HFFc6 (cell line): ENCODE measurements at places on chromosomes 5 and 9. TPM values are rescaled to one million over a fixed set of nuclear protein-coding genes. Genes with fewer than 3 reads are reported as not detected.

The CHD1 gene
- 19.5 to 21.2 TPM (median 20.8 TPM) in 3 replicates for total RNA-seq

The FOXD4L6 gene
- not detected in 2 replicates for total RNA-seq

The AHRR gene
- total RNA-seq, result 31.6 to 60.2 TPM (median 48.1 TPM) in 3 replicates

The CCDC192 gene
- not detected in 3 replicates for total RNA-seq

The SPOCK1 gene
- 111 to 174 TPM (median 127 TPM) in 3 replicates for total RNA-seq

The SHISAL2B gene
- total RNA-seq, result not detected in 3 replicates

DNA sequence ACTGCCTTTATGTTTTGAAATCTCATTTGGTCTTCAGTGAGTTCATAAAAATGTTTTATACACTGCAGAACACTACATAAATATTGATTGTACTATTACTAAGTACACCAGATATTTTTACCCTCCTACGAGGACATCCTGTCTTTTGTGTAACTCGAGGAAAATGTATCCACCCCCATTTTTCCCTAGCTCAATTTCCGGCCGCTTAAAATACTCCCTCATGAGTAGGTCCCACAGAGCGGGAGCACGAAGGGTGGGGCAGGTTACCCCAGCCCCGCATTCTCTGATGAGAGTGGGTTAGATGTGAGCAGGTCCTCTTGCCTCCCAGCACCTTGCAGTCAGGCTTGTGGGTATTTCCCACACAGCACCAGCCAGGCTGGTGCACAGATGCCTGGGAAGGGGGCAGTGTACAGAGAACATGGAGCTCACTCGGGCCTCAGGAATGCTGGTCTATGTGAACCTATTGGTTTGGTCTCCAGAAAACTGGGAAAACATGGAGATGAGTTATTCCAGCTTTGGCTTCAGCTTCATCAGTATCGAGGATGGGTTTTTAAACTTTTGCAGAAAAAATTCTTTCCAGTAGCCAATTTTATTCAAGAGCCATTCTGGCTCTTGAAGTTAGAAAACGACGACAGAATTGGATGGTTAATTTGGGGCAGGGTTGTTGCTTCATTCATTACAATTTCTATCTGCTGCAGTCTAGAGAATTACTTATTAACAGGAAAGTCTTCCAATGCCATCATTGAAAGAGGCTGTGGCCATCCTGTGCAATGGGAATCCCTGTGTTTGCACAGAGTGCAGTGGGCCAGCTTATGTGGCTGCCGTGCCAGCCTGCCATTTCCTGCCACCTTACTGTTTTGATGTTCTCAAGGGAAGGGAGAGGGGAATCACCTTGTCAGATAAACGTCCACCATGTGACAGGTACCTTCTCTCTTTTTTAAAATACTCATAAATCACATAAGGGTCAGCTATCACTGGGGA is 73.2 kb downstream of the WDR41 start:
- H3K27me3 ChIP-seq, result peaks cover 30% of the 10 kb centered on the region
- H3K27ac ChIP-seq, result no peak overlapping the region
- H3K4me3 ChIP-seq, result peak overlapping the region; percentile 24; the same call in 1 of the 2 replicates
- no peak for DNase-seq
- peaks cover 11% of the 10 kb centered on the region for H3K36me3 ChIP-seq
- H3K4me1 ChIP-seq, result peaks cover 24% of the 10 kb centered on the region

GRCh38 chr9:122888480-122888879 is 16.7 kb downstream of the RC3H2 start:
- H3K4me1 ChIP-seq, result no peaks in the 10 kb centered on the region
- no peaks in the 10 kb centered on the region; the same call in 1 of the 2 replicates for H3K27me3 ChIP-seq
- H3K36me3 ChIP-seq, result peaks cover 9% of the 10 kb centered on the region; the same call in 1 of the 2 replicates
- H3K27ac ChIP-seq, result no peak overlapping the region
- no peak for DNase-seq
- H3K4me3 ChIP-seq, result no peak overlapping the region

GRCh38 chr9:33852216-33852826 is 35.4 kb downstream of the UBE2R2 start:
- no peak overlapping the region for H3K27ac ChIP-seq
- no peaks in the 10 kb centered on the region; the same call in 1 of the 2 replicates for H3K27me3 ChIP-seq
- DNase-seq, result peak; percentile 52
- no peaks in the 10 kb centered on the region for H3K36me3 ChIP-seq
- no peak overlapping the region for H3K4me3 ChIP-seq
- peaks cover 45% of the 10 kb centered on the region for H3K4me1 ChIP-seq

- no peaks in the 10 kb centered on the region for H3K27me3 ChIP-seq
- H3K36me3 ChIP-seq, result no peaks in the 10 kb centered on the region
These were observed 36.9 kb upstream of the ANGPTL2 start for GRCh38 chr9:127159325-127159801.

- peaks cover 4% of the 10 kb centered on the region; the same call in 1 of the 2 replicates for H3K27me3 ChIP-seq
- 0 out of 2 replicates have a peak, but pooled peaks cover 4% of the 10 kb centered on the region for H3K36me3 ChIP-seq
- H3K27ac ChIP-seq, result no peak overlapping the region
- no peaks in the 10 kb centered on the region for H3K4me1 ChIP-seq
These were observed 51.7 kb upstream of the SEMA6A start for GRCh38 chr5:116626272-116626723.

GRCh38 chr5:171272996-171273970 is 35.8 kb upstream of the TLX3 start:
- no peak overlapping the region for H3K27ac ChIP-seq
- peaks cover 68% of the 10 kb centered on the region for H3K4me1 ChIP-seq
- no peaks in the 10 kb centered on the region for H3K27me3 ChIP-seq
- no peak overlapping the region for H3K4me3 ChIP-seq
- peak; percentile 45 for DNase-seq

- no peaks in the 10 kb centered on the region for H3K36me3 ChIP-seq
- no peak overlapping the region for H3K27ac ChIP-seq
- no peak for DNase-seq
- H3K4me3 ChIP-seq, result no peak overlapping the region
- peaks cover 15% of the 10 kb centered on the region for H3K4me1 ChIP-seq
These were observed 23.2 kb downstream of the PRUNE2 start for GRCh38 chr9:76882686-76883085.

DNA sequence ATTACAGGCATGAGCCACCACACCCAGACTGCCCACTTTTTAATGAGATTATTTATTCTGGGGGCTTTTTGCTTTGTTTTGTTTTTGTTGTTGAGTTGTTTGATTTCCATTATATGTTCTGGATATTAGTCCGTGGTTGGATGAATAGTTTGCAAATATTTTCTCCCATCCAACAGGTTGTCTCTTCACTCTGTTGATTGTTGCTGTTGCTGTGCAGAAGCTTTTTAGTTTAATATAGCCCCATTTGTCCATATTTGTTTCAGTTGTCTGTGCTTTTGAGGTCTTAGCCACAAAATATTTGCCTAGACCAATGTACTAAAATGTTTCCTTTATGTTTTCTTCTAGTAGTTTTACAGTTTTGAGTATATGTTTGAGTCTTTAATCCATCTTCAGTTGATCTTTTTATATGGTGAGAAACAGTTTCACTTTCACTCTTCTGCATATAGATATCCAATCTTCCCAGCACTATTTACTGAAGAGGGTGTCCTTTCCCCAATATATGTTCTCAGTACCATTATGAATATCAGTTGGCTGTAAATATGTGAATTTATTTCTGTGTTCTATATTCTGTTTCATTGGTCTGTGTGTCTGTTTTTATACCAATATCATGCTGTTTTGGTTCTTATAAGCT is 30.2 kb upstream of the TBCA start:
- no peak for DNase-seq
- peaks cover 10% of the 10 kb centered on the region; the same call in 1 of the 2 replicates for H3K4me1 ChIP-seq
- H3K4me3 ChIP-seq, result peak overlapping the region; percentile 68
- peaks cover 5% of the 10 kb centered on the region for H3K27me3 ChIP-seq
- H3K36me3 ChIP-seq, result no peaks in the 10 kb centered on the region
- H3K27ac ChIP-seq, result no peak overlapping the region

- no peak overlapping the region for H3K27ac ChIP-seq
- H3K36me3 ChIP-seq, result no peaks in the 10 kb centered on the region
- H3K4me3 ChIP-seq, result no peak overlapping the region
These were observed 1949.0 kb upstream of the WWC1 start for GRCh38 chr5:166342402-166342801.

DNA sequence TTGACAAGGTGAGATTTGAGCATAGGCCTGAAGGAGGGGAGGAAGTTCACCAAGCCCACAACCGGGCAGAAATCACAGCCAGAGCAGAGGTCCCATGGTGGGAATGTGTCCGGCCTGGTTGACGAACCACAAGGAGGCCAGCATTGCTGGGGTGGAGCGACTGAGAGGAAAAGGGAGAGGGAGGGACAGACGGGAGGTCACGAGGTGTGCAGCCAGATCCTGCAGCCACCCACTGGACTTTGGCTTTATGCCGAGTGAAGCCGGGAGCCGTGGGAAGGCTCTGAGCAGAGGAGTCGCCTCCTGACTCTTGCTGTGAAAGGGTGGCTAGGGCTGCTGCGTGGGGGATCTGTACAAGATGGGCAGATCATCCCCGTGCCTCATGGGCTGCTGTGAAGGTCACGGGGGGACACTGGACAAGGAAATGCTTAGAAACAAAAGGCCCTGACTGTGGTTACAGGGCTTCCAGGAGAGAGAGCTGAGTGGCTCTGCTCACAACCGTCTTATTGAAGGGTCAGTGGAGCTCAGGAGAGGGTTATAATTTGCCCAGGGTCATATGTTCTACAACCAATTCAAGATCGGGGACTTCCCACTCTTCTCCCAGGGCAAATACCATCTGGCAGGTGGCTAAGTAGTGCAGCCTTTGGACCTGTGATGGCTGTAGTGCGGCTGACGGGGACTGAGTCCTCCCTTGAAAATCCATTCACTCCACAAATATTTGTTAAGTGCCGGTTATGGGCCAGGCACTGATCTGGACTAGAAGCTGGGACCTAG is 15.6 kb upstream of the CD74 start:
- H3K36me3 ChIP-seq, result no peaks in the 10 kb centered on the region
- DNase-seq, result no peak
- H3K27ac ChIP-seq, result no peak overlapping the region

DNA sequence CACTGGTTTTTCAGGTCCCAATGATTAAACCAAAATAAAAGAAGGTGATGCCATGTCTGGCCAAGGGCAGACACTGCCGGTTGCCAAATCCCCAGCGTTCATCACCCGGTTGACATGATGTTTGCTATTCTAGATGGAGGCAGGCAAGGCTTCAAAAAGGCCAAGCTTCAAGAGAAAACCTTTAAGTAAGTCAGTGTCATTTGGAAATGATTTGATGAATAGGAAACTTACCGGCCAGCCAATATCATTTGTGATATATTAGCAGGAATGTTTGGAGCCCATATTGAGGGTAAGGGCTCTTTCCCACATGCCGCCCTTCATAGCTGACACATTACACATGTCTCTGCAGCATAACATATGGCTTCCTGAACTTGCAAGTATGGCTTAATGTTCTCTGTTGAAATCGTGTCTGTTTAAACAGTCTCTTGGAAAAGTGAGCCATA is 89.5 kb upstream of the TTC23L start:
- H3K27ac ChIP-seq, result peak overlapping the region; percentile 57
- DNase-seq, result peak; percentile 20

- peaks cover 5% of the 10 kb centered on the region; the same call in 1 of the 2 replicates for H3K27me3 ChIP-seq
- no peak overlapping the region for H3K4me3 ChIP-seq
- no peaks in the 10 kb centered on the region for H3K36me3 ChIP-seq
- no peak for DNase-seq
- no peak overlapping the region for H3K27ac ChIP-seq
These were observed 37.4 kb downstream of the ZFAND5 start for GRCh38 chr9:72327631-72328030.
